ENCODE measurements at places on chromosomes 6 and 20.

DNA sequence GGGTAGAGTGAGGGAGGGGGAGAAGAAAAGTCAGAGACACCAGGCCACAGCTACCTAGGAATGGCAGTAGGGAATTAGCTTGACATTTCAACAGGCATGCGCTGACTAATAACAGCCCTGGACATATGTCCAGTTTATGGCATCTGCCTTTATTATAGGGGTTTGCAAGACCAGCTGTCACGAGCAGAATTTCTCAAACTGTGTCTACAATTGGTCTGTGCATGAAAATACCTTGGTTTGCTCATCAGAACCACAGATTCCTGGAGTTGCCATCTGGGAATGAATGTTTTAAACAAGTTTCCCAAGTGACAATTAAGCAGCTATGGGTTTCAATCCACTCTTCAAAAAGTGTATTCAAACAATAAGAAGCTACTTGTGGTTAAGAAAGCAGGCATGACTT is 110.3 kb upstream of the ENPP5 start:
- no peak for DNase-seq

DNA sequence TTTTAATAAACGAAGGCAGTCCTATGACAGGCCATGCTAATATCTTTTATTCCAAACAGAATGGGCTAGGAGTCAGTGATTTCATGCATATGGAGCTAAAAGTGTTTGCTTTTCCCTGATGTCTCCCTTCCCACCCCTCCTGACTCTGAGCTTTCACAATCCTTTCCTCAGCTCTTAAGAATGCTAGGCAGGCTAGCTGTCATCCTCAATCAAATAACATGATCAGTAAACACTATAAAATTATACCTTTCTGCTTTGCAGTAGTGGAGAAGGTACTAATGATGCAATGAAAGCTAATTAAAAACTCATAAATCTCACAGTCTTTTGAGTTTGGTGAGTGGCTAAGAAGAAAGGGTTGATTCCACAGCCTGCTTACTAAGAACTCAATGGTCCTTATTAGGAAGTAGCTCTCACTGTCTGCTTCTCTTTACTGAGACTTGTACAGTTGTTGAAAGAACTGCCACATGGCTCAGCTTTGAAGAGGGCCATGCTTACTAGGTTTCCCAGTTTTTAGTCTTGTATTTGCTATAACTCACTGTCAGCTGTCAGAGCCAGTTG is 250.9 kb upstream of the JAG1 start:
- DNase-seq = peak; percentile 81

DNA sequence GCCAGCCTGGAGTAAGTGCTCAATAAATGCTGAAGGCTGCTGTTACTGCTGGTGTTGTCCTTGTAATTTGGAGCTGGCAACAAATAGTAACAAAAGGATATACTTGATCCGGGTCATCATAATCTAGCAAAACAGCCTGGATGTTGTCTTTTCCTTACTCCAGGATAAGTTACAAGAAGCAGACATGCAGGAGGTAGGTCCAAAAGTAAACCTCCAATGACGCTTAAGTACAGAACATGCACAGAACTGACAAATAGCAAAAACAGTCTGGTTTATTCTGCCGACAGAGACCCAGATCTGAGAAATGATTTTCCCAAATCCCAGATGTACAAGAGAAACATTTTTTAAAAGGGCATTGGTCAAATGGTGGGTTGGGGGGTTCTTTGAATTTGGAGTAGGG is 93.0 kb upstream of the KCNK16 start:
- DNase-seq = no peak

GRCh38 chr6:91487696-91488392 is 901.0 kb upstream of the MAP3K7 start:
- DNase-seq = no peak

DNA sequence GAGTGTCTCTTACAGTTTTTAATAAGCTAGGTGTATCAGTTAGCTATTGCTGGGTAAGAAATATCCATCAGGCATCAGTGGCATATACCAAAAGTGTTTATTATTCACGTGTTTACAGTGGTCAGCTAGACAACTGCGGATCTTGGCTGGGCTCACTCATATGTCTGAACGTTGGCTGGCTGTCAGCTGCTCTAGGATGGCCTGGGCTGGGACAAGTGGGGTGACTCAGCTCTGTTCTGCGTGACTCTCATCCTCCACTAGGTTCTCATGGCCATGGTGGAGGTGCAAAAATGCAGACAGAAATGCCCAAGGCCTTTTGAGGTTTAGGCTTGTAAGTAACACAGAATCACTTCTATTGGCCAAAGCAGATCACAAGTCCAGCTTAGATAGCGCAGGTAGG is 22.0 kb downstream of the ZNF341 start:
- DNase-seq = no peak

DNA sequence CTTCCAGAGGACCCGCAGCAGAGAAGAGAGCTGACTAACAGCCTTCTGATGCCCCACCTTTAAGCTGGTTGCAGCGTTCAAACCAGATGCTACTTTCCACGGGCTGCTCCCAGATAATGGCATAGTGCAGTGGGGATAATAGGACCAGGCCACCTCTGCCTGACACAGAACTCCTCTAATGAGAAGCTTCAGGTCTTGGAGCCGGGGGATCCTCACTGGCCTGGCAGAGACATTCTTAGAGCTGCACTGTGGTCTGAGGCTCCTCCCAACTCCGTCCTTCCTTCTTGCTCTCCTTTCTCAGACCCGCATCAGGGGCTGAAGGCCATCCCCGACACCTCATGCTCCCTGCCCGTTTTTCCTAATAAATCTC is 206.6 kb upstream of the MARCKS start:
- DNase-seq = no peak
